ENCODE measurements at places on chromosomes 3 and 15. TPM values are rescaled to one million over a fixed set of nuclear protein-coding genes. Genes with fewer than 3 reads are reported as not detected.

MOBP gene
- total RNA-seq: 0.10 TPM

COL6A6 gene
- under 0.01 TPM for total RNA-seq

CCR9 gene
- total RNA-seq: 0.94 TPM

FOXL2 gene
- not detected for total RNA-seq

TMCO5A gene
- 0.10 TPM for total RNA-seq

OXTR gene
- total RNA-seq: 0.52 TPM

SLC22A14 gene
- total RNA-seq: 0.10 TPM

LPCAT4 gene
- total RNA-seq: 9.2 TPM

SPG11 gene
- 74.4 TPM for total RNA-seq

CMTM8 gene
- 2.9 TPM for total RNA-seq

RGMA gene
- total RNA-seq: 0.10 TPM

RAB6B gene
- total RNA-seq: 0.52 TPM

NPAP1 gene
- total RNA-seq: not detected

STARD9 gene
- 4.0 TPM for total RNA-seq

CD96 gene
- total RNA-seq: 117 TPM

TRMT10C gene
- total RNA-seq: 45.4 TPM

CYP8B1 gene
- total RNA-seq: under 0.01 TPM

MKRN3 gene
- total RNA-seq: 1.6 TPM

TNFAIP8L3 gene
- 0.31 TPM for total RNA-seq

DUOXA2 gene
- total RNA-seq: not detected

CPLX3 gene
- not detected for total RNA-seq

Measured in mononuclear cell (primary cell).